ENCODE measurements at places on chromosomes 11 and 22. TPM values are rescaled to one million over a fixed set of nuclear protein-coding genes. Genes with fewer than 3 reads are reported as not detected.

GRCh38 chr11:125351033-125351867, 144.8 kb downstream of the FEZ1 start:
- no peak overlapping the region for H3K4me3 ChIP-seq
- no peak for DNase-seq
- H3K27ac ChIP-seq, result no peak overlapping the region
- H3K27me3 ChIP-seq, result peaks cover 11% of the 10 kb centered on the region
- H3K4me1 ChIP-seq, result peaks cover 4% of the 10 kb centered on the region

- no peak for DNase-seq
- H3K4me3 ChIP-seq, result no peak overlapping the region
- no peak overlapping the region for H3K27ac ChIP-seq
- H3K27me3 ChIP-seq, result peaks cover 2% of the 10 kb centered on the region
- H3K4me1 ChIP-seq, result no peaks in the 10 kb centered on the region
These were observed 240.3 kb downstream of the TENM4 start for GRCh38 chr11:79200398-79201070.

DNA sequence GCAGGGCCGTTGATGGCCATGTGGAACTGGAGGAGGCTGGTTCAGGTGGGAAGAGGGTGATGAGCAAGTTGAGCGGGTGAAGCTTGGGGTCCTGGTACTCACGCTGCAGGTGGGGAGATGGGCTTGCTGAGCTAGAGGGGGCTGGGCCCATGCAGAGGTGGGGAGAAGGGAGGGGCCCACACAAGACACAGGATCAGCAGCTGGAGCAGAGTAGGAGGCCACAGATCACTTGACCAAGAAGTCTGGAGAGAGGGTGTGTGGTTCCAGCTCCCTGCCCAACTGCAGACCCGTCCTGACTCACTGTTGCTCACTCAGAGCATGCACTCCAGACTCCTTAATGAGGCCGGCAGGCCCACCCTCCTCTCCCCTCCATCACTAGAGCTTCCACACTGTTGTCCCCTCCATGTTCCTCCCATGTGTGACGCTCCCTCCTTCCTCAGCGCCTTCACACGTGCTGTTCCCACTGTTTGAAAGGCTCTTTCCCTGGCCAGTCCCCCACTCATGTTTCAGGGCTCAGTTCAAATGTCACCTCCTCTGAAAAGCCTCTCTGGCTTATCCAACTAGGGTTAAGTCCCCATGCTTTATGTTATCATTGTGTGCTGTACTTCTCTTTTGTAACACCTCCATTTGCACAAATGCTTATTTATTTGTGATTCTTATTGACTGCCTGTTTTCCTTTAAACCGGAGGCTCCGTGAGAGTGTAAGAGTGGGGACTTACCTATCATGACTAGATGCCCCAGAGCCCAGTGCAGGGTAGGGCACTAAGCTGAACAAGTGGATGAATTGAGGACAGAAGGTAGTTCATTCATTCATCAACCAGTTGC, 2.3 kb downstream of the CCDC86 start:
- no peaks in the 10 kb centered on the region for H3K27me3 ChIP-seq
- H3K4me3 ChIP-seq, result peak overlapping the region; percentile 89
- H3K4me1 ChIP-seq, result peaks cover 35% of the 10 kb centered on the region
- no peak for DNase-seq
- H3K27ac ChIP-seq, result peak overlapping the region; percentile 94

ACR gene
- not detected for total RNA-seq

All from activated naive CD8-positive, alpha-beta T cell treated with anti-CD3 and anti-CD28 coated beads, Interleukin-2, amount 10 ng/mL, durations not matched to agents 7 days and 5 days (primary cell).